ENCODE measurements at places on chromosomes 11 and 22.

DNA sequence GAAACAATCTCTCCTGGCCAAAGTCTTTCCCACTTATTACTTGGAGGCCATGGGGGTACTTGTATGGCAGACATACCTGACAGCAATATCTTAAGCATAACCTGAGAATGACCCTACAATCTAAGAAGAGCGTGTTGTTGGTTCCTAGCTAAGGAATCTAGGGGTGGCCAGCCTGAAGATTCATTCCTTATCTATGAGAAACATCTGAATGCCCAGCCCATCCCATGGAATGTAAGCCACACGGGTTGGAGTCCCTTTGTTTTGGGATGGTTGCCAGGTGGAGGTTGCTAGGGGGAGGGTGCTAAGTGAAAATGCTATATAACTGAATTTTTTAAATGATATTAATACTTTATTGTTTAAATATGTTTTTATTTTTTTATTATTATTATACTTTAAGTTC is 725.0 kb downstream of the ETS1 start:
- peak; percentile 58 for DNase-seq

- peak; percentile 39 for DNase-seq
Measured at GRCh38 chr22:21051831-21052400, 6.2 kb downstream of the LRRC74B start.

- DNase-seq: peak; percentile 93
Measured at GRCh38 chr22:41285441-41285819, 557 bp downstream of the RANGAP1 start.

DNA sequence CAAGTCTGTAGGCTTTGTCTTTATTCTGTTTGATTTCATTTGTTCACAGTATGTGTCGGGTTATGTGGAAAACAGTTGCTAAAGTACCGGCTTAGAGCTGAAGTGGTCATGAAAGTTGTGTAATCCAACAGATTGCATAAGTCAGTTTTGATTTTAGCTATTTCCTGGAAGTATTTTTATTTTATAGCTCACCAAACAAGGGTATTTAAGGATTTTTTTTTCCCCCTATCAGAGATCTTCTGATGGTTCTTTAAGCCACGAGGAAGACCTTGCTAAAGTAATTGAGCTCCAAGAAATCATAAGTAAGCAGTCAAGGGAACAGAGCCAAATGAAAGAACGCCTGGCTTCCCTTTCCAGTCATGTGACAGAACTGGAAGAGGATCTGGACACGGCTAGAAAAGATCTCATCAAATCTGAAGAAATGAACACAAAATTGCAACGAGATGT is 55.9 kb downstream of the PPFIA1 start:
- no peak for DNase-seq

- no peak for DNase-seq
Measured at GRCh38 chr22:17978027-17978426, 46.3 kb downstream of the MICAL3 start.

- no peak for DNase-seq
Measured at GRCh38 chr11:22341588-22341931, 3.4 kb downstream of the SLC17A6 start.

DNA sequence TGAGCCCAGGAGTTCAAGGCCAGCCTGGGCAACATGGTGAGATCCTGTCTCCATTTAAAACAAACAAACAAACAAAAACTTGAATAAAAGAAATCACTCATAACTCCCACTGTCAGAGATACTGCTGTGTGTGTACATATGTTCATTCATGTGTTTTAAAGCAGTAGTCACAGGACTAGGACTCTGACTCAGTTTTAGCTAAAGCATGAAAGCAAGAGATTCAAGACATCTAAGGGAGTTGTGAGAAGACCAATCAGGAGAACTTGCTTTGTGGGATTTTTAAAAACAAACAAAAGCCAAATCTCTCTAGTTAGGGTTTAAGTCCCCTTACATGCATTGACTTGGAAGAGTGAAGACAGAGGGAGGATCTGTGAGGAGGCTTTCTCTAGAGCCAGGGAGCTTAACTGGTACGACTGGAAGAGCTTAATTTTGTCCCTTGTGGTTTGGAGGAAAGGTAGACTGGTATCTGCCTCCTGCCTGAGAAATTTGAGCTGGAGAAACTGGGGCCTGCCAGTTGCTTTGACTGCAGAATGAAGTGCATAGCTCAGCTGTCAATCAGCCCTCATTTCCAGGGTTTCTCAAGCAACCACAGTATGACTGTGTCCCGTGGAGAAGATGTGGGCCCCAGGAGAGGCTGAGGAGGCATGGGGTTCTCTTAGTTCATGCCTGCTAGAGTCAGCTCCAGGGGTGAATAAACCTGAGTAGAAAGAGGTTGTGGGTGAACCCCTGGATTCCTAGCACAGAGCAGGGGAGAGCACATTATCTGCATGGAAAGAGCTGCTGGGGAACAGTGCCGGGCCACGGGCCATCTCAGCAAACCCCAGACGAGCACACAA is 30.6 kb downstream of the EXPH5 start:
- DNase-seq: no peak

DNA sequence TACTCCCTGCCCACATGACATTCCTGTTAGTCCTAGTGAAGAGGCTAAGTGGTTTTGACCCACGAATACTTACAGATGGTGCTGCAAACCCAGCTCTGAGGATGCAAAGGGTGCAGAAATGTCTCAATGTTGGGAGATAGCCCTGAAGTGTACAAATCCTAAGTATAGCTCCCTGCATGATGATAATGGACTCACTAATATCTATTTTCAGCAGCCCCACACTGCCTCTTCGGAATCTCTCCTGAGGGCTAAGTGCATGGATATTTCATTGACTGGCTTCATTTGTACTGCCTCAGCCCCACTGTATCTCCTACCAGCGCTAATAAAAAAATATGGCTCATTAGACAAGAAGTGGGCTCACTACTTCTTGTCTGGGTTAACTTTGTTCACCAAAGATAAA is 114.5 kb downstream of the KIRREL3 start:
- DNase-seq: no peak

GRCh38 chr22:30272781-30273601 is 6.3 kb upstream of the OSM start:
- no peak for DNase-seq

DNA sequence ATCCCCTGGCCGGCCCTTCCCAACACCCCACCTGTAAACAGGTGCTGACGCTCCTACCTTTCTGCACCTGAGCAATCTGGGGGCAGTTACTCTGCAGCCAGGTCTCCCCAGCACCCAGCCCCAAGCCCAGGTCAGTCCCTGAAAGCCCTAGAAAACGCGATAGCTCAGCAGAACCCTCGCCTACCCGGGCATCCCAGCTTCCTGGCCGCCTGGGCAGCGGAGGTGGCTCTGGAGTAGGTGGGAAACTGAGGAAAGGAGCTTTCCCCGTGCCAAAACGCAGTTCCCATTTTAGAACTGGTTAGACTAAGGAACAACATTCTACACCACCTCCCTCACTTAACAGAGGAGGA is 445 bp downstream of the SYTL2 start:
- no peak for DNase-seq

- no peak for DNase-seq
Measured at GRCh38 chr22:25067851-25068421, 115.4 kb downstream of the KIAA1671 start.

GRCh38 chr11:109957000-109957399 is 136.2 kb upstream of the ZC3H12C start:
- no peak for DNase-seq

GRCh38 chr22:46224044-46224897 is 25.8 kb downstream of the CDPF1 start:
- no peak for DNase-seq

- DNase-seq: no peak
Measured at GRCh38 chr11:134562941-134563471, 151.0 kb upstream of the B3GAT1 start.

DNA sequence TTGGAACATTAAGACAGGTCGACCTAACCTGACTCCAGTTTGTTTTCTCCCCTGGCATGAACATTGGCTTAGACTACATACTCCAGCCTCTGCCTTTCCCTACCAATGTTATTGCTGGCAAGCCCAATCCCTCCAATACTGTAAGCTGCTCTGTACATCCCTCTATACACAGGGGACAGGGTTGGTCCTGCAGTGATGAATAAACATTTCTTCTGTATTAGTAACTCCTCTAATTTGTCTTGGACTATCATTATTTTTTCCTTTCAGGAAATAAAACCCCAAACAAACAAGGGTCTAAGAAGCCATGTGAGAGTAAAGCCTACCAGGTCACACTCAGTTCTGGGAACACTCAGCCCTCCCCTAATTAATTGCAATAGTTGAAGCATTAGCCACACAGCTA is 35.1 kb upstream of the FJX1 start:
- no peak for DNase-seq

- peak; percentile 51 for DNase-seq
Measured at GRCh38 chr11:6607190-6607795, 3.7 kb downstream of the ILK start.

GRCh38 chr11:43685440-43685839 is 4.9 kb downstream of the HSD17B12 start:
- DNase-seq: peak; percentile 4

GRCh38 chr22:43213051-43213450 is 26.1 kb upstream of the TTLL12 start:
- DNase-seq: no peak

DNA sequence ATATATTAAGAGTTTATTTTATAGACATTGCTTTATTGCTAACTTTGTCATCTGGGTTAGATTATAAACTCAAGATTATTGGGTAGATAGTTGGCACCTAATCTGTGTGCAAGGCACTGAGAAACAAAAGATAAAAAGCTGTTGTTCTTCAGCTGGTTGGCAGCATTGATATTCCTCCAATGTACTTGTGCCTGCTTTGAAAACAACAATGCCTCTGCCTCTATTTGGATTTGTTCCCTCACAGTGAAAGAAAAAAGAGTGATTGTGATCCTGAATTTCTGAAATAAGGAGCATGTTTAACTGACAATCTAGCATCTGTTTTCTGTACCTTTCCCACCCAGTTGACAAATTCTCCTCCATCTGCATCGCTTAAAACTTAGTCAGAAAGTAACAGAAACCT is 98.3 kb downstream of the TYR start:
- DNase-seq: no peak

GRCh38 chr11:93969925-93970922 is 50.9 kb upstream of the HEPHL1 start:
- no peak for DNase-seq
